ENCODE measurements at places on chromosomes 2 and 18.

- DNase-seq = no peak
Measured at GRCh38 chr2:109662889-109663288, 48.7 kb downstream of the SOWAHC start.

- no peak for DNase-seq
Measured at GRCh38 chr2:38301340-38301968, 75.6 kb downstream of the ATL2 start.

GRCh38 chr2:24970483-24971285 is 1.1 kb downstream of the DNAJC27 start:
- DNase-seq = no peak

GRCh38 chr2:138236142-138236541 is 265.4 kb upstream of the SPOPL start:
- no peak for DNase-seq

DNA sequence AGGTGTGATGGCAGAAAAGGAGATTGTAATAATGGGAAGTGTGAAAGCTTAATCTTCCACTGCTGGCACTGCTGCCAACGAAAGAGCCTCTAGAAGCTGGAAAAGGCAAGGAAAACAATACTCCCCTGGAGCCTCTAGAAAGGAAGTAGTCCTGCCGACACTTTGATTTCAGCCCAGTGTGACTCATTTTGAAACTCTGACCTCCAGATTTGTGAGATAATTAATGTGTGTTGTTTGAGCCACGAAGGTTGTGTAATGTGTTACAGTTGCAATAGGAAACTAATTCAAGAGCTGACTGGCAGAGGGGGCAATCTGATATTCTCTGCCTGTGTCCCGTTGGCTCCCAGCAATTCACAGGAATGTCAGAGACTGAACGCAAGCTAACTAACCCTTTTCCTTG is 219.2 kb upstream of the UBE2E3 start:
- no peak for DNase-seq

- no peak for DNase-seq
Measured at GRCh38 chr18:29378651-29379136, 1201.8 kb upstream of the CDH2 start.

DNA sequence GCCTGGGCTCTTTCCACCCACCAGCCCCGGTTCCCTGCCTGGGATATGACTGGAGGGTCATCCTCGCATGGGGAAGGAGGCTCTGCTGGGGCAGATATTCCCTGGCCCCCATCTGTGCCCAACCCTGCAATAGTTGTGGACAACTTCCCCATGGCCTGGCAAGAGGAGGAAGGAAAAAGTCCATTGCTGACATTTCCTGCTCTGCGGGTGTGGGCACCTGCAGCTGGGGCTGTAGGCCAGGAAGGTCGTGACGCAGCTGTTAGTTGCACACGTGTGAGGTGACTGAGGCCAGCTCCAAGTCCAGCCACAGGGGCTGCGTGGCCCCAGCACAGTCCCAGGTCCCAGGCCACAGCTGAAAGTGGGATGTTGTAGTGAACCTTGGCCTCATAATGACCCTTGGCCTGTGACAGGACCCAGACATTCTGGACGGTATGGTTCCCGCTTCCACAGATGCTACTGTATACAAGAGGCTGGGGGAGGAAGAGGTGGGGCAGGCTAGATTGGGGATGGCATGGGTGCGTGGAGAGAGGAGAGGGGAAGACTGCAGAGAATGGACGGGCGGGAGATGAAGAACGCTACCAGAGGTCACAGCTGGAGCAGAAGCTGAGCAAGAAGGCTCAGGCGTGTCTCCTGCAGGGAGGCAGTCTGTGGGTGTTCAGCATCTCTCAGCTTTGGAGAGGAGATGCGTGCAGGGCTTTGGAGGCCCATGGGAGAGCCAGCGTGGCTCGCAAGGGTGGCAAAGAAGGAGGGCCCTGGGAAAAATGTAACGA is 22.1 kb downstream of the OTOF start:
- DNase-seq = no peak

DNA sequence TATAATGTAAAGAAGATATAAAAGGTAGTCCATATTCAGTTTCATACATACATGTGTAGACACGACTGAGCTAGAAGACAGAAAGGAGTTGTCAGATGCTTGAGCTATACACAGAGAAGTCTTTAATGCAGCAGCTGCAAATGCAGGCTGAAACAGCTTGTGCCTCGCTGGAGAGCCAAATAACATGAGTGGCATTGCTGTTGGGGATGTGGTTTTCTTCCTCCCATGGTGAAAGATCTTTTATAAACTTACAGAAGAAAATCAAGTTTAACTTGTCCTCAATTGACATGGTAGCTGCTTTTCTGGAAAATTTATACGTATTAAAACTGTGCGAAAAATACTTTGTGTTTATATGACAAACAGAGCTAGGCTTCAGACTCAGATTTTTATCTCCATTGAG is 16.4 kb upstream of the IL1R1 start:
- DNase-seq = no peak

DNA sequence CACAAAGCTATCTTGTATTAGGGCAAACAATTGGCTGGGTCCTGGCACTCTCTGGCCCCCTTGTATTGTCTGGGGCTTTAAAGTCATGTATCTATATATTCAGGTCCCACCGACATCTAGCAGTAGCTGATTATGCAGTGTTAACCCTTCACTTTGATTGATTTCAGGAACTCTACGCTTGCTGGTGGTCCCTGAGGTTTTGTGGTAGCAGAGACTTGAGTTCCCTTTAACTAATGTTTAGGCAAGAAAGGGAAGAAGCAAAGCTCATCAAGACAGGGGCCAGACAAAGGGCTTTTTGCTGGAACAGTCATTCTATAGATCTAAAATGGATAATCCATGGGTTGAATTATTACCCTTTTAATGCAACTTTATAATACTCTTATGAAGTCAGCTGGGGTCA is 95.3 kb upstream of the EPB41L3 start:
- DNase-seq = no peak

DNA sequence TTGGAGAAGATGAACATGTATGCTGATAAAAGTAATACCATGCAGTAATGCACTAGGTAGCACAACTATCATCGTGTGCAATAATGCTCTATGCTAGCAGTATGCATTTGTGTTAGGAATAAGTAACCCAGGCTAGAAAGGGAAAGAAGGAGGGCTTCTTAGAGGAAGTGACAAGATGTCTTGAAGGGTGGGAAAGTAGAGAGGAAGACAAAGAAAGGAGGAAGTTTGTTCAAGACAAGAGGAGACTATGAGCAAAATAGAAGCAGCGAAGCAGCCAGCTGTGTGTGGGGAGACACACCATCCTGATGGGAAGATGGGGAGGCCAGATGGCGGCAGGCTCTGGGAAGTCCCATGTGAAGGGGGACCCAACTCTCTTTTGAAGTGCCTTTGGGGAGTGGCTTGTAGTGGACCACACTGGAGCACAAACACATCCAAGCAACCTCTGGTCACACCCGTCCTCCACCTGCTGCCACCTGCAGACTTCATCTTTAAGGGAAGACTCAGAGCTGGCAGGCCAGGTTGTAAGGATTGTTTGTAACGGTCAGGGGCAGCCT is 39.9 kb upstream of the INHBB start:
- DNase-seq = peak; percentile 42

GRCh38 chr2:182897137-182897536 is 30.7 kb upstream of the FRZB start:
- no peak for DNase-seq

DNA sequence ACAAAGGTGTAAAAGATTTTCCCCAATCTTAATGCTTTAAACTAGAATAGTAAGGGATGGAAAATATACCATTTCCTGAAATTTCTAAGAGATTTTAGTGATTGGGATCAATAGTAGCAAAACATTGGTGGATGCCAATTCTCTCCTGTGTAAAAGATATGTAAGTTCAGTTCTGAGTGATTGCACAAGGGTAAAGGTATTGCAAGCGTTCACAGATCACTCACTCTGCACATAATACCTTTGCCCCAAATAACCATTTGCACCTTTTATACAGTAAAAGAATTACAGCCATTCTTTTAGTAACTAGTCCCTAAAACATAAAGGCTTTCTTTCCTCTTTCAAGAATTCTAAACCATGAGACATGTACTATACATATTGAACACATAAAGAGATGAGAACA is 13.0 kb upstream of the ZCCHC2 start:
- no peak for DNase-seq

- DNase-seq = no peak
Measured at GRCh38 chr2:19355014-19355405, 3.4 kb downstream of the OSR1 start.

DNA sequence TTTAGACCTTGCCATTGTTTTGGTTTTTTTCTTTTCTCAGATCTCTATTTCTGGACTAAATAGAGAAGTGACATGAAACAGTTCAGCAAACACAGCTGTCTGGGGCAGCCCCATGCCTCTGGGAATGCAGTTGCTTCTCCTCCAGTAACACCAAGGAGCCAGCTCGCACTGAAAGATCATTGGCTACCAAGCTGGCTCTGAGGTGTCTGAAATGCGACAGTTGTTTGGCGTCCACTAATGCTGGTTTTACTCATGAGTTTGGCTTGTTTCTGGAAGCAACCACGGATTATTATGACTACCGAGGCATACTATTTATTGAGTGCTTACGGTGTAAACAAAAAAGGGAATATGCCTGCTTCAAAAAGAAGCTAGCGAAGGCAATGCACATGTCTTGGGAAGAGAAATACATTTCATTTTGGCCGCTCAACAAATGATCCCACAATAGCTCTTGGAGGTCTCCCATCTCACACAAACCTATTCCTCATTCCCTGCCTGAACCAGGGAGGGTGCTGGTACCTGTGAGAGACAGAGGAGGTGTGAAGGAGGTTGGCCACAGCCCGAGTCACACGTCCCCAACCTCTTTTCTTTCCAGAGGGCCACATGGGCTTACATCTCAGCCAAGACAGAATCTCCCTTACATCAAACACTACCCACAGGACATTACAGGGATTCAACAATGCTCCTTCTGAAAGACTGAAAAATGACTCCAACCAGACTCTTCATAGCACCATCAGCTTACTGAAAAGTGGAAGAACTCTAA is 37.5 kb upstream of the NEB start:
- DNase-seq = no peak

DNA sequence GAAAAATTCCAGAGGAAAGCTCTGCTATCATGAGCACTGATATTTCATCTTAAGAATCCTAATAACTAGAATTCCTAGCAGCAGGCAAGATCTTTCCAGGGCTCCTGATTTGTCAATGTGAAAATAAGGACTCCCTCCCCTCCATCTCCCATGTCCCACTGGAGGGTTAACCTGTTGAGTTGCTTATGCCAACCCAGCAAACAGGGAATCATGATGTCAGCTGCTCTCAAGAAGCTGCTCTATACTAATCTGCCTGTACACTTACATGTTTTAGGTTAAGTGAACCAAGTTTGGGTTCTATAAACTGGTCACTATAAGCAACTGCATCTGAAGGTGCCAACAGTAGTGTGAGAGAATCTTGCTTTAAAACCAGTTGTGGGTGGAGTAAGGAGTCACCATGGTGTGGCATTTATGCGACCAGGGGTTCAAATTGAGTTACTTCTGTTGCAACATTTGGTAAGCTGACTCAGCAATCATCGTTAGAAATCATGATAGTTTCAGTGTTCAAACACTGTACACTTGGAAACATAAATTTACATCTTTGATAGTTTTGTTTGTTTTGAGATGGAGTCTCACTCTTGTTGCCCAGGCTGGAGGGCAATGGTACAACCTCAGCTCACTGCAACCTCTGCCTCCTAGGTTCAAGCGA is 53.4 kb downstream of the STK25 start:
- no peak for DNase-seq

- DNase-seq = no peak
Measured at GRCh38 chr2:150675807-150676206, 188.3 kb upstream of the RND3 start.

DNA sequence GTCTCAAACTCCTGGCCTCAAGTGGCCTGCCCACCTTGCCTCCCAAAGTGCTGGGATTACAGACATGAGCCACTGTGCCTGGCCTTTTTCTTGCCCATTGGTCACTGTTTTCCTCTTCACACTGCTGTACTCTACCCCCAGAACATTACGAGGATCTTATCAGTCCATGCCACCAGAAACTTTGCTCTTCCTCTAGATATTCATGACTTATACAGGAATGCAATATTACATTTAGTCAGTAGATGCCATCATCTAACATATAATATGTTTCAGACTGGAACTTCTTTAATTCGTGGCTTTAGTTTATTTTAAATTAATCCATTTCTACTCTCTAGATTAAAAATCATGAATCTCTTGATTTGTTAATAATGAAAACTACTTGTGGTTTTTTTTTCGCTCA is 135.5 kb downstream of the COMMD1 start:
- no peak for DNase-seq

DNA sequence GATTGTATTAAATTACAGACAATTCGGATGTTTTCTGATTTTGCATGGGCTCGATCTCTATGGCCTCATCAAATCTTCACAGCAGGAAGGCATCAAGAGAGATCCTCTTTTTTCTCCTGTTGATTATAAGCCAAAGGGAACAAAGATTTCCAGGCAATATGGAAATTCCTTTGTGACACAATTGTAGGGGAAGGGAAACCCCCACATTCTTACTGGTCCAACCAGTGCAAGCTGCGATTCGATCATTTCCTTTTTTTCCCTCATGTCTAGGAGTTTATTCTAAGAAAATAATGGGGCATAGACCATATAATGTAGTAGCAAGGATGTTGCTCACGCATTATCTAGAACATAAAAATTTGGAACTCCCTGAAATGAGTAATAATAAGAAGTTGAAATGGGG is 87.7 kb downstream of the LYPD6 start:
- no peak for DNase-seq

GRCh38 chr2:129334696-129335410 is 644.6 kb upstream of the RAB6C start:
- no peak for DNase-seq

DNA sequence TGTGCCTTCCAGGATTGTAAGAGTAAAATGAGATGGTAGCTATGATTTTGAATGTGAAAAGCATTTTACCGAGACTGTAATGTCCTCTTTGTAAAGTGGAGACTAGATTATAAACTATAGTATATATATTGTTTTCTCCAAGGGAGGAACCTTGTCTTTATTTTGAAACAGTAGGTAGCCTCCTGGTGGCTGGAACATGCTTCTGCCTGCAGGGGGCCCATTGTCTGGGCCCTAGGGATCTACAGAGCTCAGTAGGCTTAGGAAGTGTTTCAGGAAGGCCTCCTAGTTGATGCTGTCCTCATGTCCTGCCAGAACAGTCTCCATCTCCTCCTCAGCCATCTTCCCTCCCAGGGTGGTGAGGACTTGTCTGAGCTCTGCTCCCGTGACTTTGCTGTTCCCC is 3.0 kb downstream of the PIKFYVE start:
- no peak for DNase-seq

DNA sequence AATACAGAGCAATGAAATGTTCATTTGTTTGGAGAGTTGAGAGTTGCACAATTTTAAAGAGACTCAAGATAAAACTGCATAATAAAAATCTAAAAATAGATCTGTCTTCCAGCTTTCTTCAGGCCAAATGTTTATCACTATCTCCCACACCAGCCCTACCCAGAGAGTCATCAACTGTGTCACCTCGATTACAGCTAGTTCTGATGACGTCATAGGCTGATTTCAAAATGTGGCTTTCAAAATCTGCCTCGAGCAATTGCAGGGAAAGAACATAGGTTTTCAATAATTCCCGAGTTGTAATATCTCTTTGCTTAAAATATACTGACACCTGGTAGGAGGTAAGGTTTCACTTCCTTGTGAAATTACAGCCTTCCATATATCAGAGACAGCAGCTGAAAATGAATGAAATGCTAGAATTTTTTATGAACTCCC is 677.6 kb upstream of the ID2 start:
- no peak for DNase-seq

All from activated CD8-positive, alpha-beta memory T cell treated with anti-CD3 and anti-CD28 coated beads, Interleukin-2, amount 50 U/mL, for 48 hours (primary cell).